Frontal cortex (tissue), 4 donors: ENCODE measurements at places on chromosomes 4 and X. TPM values are rescaled to one million over a fixed set of nuclear protein-coding genes. Genes with fewer than 3 reads are reported as not detected.

DNA sequence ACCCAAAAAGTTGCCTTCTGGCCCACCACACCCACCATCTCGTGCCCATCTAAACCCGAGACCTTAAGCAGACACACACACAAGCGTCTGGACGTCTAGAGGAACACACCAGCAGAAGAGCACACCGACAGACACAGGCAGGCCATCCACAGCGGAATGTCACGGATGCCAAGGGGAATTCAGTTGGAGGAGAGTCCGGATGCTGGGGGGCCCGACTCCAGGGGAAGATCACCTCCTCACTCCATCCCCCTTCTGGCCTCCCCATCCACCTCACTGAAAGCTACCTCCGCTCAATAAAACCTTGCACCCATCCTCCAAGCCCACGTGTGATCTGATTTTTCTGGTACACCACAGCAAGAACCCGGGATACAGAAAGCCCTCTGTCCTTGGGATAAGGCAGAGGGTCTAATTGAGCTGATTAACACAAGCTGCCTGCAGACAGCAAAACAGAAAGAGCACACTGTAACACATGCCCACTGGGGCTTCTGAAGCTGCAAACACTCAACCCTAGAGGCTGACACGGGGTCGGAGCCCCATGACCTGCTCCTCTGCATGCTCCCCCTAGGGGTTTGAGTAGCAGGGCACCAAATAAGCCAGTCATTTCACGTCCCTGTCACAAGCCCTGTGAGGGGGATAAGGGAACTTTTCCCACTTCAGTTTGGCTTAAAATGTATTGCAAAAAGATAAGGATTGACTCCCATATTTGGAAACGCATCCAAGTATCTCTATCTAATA is 339.6 kb upstream of the PCDH10 start:
- no peak for DNase-seq

IL21 gene
- total RNA-seq = not detected

- DNase-seq = no peak
Observed at GRCh38 chr4:10239982-10240654, 123.5 kb upstream of the WDR1 start.

- DNase-seq = no peak
Observed at GRCh38 chr4:15117270-15117946, 115.1 kb downstream of the CPEB2 start.

GRCh38 chr4:120771907-120772306 is 150.6 kb downstream of the PRDM5 start:
- no peak for DNase-seq

DNA sequence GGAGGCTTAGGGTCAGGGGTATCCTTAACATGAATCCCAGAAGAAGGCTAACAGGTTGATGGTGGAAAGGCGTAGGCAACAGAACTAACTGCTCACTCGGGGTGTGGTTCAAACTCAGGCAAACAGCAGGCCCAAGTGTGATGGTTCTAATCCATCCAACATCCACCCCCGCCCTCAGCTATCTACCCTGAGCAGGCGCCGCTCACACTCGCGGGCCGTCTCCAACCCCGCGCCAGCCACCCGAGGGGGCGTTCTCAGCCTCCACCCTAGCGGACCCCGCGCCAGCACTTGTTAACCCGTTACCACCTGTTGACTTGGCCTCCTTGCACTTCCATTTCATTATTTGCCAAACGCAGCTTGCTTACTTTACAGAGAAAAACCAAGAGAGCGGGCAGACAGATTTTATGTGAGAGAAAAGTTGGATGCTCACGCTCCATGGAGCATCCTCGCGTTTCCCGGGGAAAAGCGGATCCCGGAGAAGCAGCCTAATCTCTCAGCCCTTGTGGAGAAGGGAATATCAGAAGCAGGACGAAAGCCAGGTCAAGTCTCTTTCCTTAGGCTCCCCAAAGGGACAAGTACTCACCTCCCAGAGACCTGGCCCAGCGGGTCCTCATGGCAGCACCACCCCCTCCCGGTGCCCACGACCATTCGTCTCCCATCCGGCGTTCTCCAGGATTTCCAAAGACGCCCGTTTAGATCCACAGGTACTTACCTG is 773 bp downstream of the SNCA start:
- DNase-seq = peak; percentile 20

DNA sequence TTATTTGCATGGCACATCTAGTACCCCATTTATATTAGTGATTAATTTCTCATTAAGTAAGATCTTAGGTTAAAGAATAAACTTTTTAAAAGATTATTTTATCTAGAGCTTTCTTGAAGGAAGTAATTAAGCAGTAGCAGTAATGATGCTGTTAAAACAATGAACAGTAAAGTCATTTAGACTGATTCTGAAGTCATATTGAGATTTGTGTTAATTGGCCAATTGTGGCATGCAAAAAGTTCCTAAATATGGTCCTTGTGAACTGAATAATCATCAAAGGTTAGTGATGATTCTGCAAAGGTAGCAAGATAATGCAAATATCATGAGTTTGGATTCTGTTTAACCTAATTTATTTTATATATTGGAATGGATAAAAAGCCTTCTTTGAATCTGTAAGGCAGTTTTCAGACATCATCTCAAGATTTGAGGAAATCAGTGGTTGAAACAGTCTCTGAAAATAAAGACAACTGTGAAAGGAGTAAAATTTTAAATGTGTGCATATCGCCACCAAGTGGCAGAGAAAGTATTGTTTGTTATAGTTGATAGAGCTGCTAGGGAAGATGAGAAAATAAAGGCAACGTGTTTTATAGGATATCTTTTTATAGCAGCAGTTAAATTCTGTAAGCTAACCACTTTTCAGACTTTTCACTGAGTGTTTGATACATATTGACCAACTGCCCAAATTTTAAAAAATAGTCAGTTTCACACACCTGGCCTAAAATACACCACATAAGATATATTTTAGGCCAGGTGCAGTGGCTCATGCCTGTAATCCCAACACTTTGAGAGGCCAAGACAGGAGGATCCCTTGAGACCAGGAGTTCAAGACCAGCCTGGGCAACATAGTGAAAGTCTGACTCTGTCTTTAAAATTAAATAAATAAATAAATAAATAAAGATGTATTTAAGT is 79.6 kb downstream of the CCKAR start:
- DNase-seq = peak; percentile 4

DNA sequence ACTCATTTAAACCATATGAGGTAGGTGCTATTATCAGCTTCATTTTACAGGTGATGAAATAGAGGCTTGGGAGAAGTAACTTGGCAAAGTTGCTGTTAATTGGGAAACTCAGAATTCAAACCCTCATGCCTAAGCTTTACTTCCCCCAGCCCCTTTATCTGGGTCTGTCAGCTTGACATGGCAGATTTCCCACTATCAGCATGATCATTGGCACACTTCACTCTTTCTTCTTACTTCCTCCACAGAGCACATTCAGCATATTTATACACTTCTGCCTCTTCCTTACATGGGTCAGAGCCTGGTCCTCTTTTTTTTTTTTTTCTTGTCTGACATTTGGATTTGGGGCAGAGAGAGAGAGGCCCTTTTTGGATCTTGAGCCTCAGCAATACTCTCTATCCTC is 56.5 kb upstream of the ARX start:
- no peak for DNase-seq

DNA sequence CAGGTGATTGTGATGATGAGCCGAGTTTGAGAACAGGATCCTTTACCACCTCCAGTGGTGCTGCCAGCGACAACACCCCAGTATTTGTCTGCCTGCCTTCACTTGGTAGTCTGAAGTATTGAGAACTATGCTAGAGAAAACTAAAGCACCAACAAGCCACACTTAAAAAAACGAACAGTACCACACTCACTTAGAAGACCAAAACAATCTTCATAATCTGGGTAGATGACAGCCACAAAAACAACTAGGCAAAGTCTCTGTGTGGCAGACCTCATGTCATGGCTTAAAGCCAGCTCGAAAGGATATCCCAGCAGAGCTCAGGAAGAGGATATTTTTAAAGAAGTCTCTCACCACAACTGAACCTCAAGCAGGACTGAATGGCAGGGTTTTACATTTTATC is 236.0 kb downstream of the GPC3 start:
- no peak for DNase-seq

GRCh38 chr4:183738081-183738673 is 79.1 kb downstream of the TRAPPC11 start:
- DNase-seq = no peak

- DNase-seq = no peak
Observed at GRCh38 chrX:71160475-71160874, 15.8 kb downstream of the NLGN3 start.

DNA sequence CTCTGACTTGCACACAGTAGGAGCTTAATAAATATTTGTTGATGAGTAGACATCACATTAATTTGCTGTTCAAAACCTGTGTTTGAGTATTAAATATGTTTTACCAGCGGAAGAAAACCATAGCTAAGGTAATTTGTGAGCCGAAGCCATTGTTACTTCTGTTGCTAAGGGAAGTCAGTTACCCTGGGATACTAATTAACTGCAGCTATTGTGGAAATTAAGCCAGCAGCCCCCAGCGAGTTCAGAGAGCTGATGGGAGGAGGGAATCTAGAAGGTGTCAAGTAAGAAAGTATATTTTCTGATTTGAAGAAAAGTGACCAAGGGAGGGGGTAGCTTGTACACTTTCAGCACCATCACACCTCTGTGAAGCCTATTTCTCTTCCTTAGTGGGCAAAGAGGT is 76.7 kb upstream of the IGSF1 start:
- DNase-seq = no peak

MYOZ2 gene
- total RNA-seq = 0.41 TPM
